ENCODE measurements at places on chromosomes 1 and 21. TPM values are rescaled to one million over a fixed set of nuclear protein-coding genes. Genes with fewer than 3 reads are reported as not detected.
A peak's percentile ranks its signal among the peaks of the same experiment; 100 is the strongest.

The MTARC2 gene
- total RNA-seq: not detected

- no peak for DNase-seq
These were observed 30.9 kb downstream of the ZNF670 start for GRCh38 chr1:247047702-247048101.

The UQCRHL gene
- 0.53 TPM for total RNA-seq

DNA sequence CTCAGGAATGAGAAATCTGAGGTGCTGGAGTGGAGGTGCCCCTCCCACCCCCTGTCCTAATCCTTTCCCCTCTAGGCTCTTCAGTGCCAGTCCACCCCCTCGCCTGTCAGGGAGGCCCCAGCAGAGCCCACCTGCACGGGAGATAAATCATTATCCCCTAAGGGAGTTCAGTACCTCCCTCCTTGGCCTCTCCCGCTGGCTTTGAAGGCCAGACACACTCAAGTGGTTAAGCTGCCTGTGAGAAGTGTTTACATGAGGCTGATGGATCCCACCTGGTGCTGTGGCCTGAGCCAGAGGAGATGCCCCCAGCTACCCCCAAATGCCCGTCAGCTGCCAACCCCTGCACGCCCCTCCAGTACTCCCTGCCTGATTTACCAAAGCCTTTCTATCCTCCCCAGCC lies 3.7 kb downstream of the RSPO1 start:
- no peak for DNase-seq

- DNase-seq: no peak
These were observed 12.0 kb downstream of the CLEC20A start for GRCh38 chr1:178484698-178485225.

The NEXN gene
- 0.17 TPM for total RNA-seq

The CLDN17 gene
- not detected for total RNA-seq

DNA sequence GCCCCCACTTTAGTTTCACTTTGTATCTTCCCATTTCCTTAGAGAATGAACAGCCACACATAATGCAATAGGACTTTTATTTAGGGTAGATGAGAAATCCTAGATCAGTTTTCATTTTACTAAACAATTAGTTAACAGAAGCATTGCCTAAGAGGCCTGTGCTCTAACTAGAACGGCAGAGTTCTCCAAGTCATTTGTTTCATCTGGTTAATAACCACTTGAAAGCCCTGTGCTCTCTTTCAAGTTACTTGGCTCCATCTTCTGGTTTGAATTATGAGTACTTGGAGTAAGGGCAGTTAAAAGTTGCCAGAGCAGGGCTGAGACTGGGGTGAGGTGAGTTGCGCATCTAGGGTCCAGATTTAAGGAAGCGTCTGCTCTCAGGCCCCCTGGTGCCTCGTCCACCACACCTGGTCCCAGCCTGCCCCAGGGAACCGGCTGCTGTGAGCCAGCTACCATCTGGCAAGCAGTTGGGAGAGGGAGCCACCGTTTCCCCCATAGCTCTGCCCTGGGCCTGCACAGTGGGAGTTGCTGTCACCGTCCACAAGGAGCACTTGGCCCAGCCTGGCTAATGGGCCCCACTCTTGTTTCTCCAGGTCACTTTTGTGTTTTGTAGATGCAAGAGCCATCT lies 18.1 kb upstream of the SLC44A3 start:
- DNase-seq: no peak

- no peak for DNase-seq
These were observed 818 bp downstream of the FHL3 start for GRCh38 chr1:38004284-38005108.

GRCh38 chr1:228497206-228497605 lies 10.0 kb downstream of the RNF187 start:
- no peak for DNase-seq

GRCh38 chr1:151568626-151569088 lies 28.5 kb downstream of the TUFT1 start:
- peak; percentile 14 for DNase-seq

The DARS2 gene
- total RNA-seq: 1.5 TPM

Data from CD8-positive, alpha-beta T cell (primary cell).